NCI-H524 treated with DMSO at 0.1 percent for 48 hours (cell line): ENCODE measurements at places on chromosomes 4 and X.
A peak's percentile ranks its signal among the peaks of the same experiment; 100 is the strongest.

DNA sequence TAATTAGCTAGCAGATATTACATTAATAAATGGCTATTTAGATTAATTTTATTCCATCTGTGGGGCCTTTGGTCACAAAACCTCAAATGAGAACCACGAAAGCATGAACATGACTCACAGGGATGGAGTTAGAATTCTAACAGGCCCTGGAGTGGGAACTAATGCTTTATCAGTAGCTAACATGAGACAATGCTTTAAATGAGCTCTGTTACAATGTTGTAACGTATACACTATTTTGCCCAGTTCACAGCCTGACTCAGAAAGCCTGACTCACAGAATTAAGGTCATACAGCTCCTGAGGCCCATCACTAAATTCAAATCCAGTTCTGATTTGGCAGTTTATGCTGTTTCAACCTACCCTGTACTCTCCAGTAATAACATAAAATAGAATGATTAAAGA lies 23.2 kb downstream of the VEGFC start:
- DNase-seq: no peak

DNA sequence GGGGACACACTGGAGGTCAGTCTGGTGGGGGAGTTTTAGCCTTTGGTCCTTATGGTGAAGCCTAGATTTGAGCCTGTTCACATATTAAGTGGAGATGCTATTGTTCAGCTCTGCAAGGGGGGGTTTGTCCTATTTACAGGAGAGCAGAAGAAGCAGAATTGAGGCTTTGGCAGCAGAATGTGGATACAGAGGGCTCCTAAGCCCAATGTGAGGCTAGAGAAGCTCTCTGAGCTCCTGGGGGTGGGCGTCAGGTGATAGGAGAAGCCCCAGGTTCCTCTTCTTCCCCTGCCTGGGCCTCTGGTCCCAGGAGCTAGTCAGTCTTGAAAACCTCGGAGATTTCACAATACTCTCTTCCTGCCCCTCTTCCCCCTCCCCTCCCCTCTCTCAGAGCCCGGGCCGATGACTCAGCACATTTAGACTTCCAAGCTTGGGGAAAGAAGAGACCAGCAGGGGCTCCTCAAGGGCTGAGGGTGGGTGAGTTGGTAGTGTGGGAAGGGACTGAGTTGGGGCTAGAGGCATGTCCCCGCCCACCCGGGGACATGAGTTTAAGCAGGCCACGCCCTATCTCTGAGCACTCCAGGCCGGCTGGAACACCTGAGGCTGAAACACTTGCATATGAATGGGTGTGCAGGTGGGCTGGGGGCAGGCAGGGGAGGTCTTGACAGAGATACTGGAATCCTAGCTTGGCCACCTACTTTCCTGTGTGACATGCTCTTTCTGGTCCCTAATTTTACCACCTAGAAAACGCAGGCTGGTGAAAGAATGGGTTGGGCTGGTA lies 3.4 kb downstream of the TFE3 start:
- DNase-seq: peak; percentile 1

DNA sequence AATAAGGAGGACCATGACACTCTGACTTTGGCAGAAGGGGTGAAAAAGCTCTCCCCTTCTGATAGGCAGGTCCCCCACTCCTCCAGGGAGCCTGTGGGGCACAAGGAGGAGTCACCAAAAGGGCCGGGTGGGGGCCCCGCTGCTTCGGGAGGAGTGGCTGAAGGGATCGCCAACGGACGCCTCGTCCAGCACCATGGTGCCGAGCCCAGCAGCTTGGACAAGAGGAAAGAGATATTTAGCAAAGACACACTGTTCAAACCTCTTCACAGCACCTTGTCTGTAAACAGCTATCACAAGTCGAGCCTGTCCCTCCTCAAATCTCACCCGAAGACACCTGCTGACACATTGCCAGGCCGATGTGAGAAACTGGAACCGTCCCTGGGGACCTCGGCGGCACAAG lies 105.6 kb downstream of the STOX2 start:
- no peak for DNase-seq

GRCh38 chr4:138992676-138993075 lies 22.9 kb upstream of the NOCT start:
- no peak for DNase-seq

DNA sequence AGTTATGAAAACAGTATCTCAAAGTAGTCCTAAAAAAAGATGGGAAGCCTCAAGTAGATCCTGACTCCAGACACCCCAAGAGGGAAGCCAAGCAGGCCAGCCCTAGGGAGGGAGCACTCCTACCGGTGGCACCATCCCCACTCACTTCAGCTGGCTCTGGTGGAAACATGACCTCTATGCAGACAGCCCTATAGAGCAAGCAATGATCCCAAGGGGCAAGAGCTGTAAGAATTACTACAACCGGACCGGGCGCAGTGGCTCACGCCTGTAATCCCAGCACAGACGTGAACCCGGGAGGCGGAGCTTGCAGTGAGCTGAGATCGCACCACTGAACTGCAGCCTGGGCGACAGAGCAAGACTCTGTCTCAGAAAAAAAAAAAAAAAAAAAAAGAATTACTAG lies 5.7 kb downstream of the LETM1 start:
- DNase-seq: no peak

DNA sequence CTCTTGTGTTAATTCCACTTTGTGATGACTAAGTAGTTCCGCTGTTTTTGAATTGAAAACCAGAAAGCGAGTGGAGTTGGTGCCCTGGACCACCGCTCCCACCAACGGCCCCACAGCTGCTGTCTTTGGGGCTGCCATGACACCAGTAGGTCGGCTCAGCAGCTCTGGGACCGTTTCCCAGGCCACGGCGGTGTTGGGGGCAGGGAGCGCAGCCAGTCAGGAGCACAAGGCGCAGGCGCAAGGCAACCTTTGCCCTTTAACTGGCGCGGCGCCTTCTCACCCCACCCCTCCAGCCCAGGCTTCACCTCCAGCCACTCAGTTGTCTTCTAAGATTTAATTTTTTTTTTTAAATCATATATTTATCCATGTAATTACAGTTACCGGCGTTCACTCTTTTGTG lies at the start of gene GK2:
GK2 (minus strand) TSS at position 166 of the 400 bp plus-strand sequence; CDS start at position 138, 28 bp downstream.
- no peak for DNase-seq

DNA sequence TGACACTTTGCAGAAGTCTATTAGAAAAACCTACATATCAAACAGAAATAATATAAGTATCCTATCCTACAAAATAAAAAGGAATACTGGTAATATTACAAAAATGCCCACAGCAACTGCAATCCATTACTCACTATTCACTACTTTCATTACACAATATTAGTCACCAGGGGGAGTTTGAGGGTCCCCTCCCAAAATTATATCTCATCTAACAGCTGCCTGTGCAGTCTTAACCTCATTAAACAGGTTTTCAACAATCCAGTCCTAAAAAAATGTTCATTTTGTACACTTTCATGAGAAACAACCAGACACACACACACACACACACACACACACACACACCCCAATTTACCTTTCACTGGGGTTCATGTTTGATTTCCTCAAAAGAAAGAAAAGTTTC lies 2.9 kb downstream of the CLOCK start:
- no peak for DNase-seq

- no peak for DNase-seq
Observed at GRCh38 chr4:77395481-77395880, 210.1 kb upstream of the CXCL13 start.

DNA sequence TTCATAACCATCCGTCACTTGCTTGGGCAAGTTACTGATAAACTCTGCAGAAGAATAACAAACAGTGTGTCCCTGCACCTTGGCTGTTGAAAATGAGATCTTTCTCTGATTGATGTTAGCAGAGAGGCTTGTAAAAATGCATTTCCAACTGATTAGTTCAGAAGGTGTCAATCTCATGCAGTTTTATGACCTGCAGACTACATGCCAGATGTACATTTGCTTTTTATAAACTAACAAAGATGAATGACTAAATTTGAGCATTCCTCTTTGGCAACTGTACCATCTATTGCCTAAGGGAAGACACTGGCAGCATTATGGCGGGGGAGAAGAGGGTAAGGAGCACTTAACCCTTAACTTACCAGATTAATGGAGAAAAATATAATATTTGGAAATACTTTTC lies 192.8 kb downstream of the DCTD start:
- DNase-seq: no peak

GRCh38 chr4:15893962-15894361 lies 44.6 kb downstream of the FGFBP1 start:
- DNase-seq: no peak

- no peak for DNase-seq
Observed at GRCh38 chr4:513327-513726, 14.3 kb downstream of the PIGG start.

DNA sequence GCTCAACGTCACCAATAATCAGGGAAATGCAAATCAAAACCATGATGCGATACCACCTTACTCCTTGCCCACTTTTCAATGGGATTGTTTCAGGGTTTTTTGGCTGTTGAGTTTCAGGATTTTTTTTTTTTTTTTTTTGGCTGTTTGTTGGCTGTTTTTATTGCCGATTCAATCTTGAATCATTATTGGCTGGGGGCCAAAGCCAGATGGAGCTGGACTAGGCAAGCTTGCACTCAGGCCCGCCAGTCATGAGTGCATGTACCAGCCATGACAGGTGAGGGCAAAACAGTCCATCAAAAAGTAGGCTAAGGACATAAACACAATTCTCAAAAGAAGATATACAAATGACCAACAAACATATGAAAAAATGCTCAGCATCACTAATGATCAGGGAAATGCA lies 13.3 kb downstream of the YIPF7 start:
- no peak for DNase-seq

DNA sequence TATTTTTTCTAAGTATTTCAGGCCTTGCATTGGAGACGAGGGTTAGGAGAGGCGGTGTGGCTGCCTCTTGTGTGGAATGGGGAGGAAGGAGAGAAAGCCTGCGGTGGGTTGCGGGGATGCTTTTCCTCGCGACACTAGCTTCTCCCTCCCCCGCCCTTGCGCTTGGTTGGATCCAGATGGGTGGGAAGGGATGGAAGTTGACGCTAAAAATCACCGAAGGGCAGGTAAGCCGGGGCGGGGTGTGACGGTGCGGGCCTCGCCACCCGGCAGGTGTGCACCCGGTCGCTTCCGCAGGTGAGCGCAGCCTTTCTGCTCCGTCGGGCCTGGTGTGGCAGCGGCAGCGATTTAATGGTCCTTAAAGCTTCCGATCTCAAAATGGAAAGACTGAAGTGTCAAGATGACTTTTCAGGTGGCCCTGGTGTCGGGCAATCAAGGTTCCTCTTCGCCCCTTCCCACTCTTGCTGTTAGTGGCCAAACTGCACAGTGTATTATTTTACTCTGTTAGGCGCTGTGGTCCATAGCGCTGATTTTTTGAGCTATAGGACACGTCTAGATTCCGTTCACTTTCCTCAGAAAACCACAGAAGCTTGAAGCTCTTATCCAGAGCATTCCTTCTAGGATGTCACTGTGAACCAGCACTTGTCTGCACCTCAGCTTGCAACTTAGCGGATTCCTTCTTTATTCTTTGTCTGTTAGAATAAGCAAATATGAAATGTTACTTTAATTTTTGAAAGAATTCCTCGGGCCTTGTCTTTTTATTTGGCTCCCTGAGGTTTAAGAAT lies 765 bp downstream of the ENOPH1 start:
- no peak for DNase-seq

DNA sequence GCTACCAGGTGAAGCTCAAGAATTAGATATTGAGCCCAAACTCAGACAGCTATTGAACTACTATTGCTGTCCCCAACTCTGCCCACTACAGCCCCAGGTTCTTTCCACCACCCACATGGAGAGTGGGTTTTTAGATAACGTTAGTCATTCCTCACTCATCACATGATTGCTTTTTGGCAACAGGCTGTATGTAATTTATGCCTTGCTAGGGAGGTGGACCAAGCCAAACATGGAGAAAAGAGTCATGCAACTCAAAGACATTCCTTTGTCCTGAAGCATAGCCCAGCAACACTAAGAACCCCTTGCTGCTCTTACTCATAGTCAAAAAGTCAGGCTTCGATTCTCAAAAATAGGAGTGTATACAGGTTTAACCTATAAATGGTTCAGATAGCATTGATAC lies 275.9 kb upstream of the VCX3A start:
- no peak for DNase-seq

- no peak for DNase-seq
Observed at GRCh38 chr4:85573270-85573669, 98.3 kb downstream of the ARHGAP24 start.

GRCh38 chr4:55157559-55158277 lies 32.3 kb upstream of the KDR start:
- DNase-seq: no peak
